ENCODE measurements at places on chromosomes 6 and 20.

DNA sequence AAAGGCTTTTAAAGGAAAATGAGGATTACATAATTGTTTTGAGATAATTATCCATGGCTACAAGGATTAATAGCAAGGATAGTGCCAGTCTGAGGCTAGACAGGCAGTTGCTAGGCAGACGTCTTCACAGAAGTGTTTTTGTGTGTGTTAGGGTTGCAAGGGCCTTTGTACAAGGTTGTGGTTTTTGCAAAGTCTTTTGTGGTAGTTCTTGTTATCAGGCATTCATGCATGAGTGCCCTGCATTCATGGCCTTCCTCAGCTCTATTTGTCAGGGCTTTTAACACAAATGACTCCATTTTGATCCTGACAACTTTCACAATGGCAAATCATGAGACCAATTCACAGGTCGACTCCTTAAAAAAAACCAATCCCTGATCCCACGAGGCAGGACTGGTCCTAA lies 68.1 kb upstream of the TXNDC5 start:
- no peak for DNase-seq

GRCh38 chr6:84771756-84772356 lies 7.5 kb upstream of the TBX18 start:
- DNase-seq, result no peak

DNA sequence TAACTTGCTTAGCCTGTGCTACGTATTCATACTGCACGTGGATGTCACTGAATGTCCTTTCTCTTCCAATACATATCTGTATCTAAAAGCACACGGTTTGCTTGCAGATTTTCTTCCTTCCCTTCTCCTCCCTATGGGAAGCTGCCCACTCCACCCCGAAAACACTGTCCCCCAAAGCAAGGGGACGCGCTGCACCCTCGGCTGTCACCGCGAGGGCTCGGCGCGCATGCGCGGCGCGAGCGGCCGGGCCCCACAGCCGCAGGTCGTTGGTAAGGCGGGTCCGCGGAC lies 659 bp downstream of the TMX4 start:
- DNase-seq, result peak; percentile 21

DNA sequence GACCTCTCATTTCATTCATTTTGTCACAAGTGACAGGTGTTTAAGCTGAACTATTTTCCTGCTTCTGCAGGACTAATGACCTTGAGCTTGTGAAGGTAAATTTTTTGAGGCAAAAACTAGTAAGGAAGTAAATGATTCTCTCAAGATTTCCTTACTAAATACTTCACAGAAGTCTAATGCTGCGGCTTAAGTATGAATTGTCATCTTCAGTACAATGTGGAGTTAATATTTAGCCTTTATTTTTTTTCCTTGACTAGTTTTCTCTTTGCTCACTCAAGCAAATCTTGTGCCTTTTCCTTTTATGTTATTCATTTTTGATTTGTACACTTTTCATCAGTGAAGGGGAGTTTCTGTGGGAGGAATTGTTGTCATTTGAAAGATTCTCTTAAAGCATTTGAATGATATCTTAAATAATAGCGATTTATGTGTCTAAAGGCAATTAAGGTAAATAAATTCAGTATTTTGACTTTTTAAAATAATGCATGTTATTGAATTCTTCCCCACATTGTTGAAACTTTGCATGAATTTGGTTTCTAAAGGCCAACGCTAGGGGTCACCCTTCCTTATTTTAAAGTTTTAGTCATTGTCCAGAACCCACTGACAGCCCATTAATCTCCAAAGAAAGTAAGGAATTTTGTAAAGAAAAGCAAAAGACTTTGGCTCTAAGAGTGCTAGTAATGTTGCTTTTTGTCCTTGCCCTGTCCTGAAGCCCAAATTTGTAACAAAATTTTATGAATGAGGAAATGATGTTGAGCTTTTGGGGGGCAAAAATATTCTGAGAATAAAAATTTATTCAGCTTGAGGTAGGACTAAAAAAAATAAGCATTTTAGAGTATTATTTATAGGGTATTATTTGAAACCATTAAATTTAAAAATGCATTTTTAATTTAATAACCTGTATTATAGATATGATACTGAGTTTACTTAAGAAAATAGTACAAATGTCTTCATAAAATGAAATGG lies 157.4 kb upstream of the LAMA2 start:
- peak; percentile 25 for DNase-seq

Data from NCI-H1694 (cell line).